ENCODE measurements at places on chromosomes 6 and 20. TPM values are rescaled to one million over a fixed set of nuclear protein-coding genes. Genes with fewer than 3 reads are reported as not detected.

The BTN1A1 gene
- total RNA-seq = not detected

The SLC22A16 gene
- total RNA-seq = 1.6 TPM

The TUBB2B gene
- total RNA-seq = 3.0 TPM

DNA sequence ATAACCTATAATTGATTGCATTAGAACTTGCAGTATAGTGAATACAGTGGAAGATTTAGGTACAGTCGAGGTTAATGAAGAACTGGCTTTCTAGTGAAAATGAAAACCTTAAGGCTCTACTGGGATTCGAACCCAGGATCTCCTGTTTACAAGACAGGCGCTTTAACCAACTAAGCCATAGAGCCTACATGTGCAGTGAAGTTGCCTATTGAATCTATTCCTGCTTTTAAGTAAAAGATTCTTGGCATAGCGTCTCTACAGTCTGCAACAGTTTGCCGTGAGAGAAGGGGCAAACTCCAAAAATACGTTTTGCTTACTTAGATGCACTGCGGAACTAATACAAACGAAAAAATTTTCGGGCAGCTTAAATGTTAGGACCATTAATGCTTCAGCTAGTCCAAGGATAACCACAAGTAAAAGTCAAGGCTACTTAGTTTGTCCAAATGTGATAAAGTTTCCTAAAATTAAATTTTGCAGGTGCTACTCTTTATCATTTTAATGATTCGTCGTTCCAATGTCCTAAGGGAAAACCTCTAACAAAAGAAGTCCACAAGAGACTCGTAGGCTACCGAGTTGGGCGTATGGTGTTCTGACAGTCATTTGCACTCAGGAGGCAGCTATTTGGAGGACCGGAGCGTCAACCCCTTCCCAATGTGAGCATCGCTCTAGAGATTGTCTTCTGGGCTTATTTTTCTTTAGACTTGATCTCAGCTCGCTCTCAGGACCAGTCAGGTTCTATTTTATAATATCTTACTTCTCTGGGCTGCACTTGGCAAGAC lies 31.3 kb upstream of the ZSCAN23 start:
- no peak for DNase-seq

DNA sequence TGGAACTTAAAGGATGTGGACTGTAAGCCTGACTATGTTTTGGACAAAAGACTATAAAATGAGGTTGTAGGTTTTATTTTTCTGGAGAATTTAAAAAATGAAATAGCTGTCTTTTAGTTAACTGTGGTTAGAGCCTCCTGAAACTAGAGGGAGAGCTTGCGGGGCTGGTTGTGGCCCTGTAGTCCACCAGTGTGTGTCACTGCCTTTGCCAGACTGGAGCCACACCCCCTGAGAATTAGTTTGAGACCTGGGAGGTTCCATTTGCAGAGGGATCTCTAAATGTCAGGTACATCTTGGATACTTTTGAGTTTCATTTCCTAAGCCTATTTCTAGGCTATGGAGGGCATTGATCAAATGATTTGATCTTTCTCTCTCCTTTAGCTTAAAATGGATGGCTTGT lies 20.8 kb downstream of the ZC2HC1B start:
- no peak for DNase-seq

- DNase-seq = no peak
These were observed 313.9 kb downstream of the THBS2 start for GRCh38 chr6:168939796-168940195.

DNA sequence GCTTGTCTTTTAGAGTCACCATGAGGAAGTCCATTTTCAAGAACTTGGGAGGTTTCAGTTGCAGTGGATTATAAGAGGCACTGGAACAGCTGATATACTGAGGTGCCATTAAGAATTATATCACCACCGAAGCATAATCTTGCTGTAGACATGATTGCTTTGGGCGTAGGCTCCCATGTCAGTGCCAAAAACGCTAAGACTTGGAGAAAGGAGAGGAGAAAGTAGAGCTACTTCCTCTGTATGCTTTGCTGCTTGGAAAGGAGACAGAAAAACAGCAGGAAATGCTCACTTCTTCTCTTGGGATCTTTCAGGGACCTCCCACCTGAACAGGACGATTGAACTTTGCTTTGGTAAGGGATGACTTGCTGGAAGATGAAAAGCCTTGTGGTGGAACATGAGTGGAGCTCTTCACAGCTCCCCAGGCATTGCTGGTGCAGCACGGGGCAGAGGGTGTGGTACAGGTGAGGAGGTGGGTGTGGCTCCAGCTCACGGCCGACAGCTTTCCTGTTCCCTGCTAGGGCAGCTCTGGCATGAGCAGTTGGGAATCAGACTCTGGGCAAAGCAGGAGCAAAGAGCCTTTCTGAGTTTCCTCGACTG lies 190.4 kb upstream of the JAG1 start:
- no peak for DNase-seq

GRCh38 chr6:18016698-18017097 lies 29.3 kb upstream of the KIF13A start:
- DNase-seq = no peak

The SLC24A3 gene
- 25.3 TPM for total RNA-seq

All from posterior vena cava (tissue), 2 donors.